ENCODE measurements at places on chromosomes 3 and 15. TPM values are rescaled to one million over a fixed set of nuclear protein-coding genes. Genes with fewer than 3 reads are reported as not detected.

DNA sequence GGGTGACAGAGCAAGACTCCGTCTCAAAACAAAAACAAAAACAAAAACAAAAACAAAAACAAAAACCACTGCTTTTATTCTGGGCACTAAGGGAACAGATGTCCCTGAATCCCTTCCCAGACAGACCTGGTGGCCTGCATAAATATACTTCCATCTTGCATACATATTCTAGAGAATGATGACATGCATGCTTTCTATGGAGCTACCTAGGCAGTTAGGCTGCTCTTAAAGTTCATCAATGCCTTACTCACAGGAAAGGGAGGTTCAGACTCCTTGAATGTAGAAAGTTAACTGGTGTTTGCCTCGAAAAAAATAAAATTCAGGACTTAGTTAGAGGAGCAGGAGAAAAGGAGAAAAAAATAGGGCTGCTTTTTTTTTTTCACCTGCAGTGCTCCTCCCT lies 72.6 kb downstream of the C3orf38 start:
- no peak for DNase-seq

DNA sequence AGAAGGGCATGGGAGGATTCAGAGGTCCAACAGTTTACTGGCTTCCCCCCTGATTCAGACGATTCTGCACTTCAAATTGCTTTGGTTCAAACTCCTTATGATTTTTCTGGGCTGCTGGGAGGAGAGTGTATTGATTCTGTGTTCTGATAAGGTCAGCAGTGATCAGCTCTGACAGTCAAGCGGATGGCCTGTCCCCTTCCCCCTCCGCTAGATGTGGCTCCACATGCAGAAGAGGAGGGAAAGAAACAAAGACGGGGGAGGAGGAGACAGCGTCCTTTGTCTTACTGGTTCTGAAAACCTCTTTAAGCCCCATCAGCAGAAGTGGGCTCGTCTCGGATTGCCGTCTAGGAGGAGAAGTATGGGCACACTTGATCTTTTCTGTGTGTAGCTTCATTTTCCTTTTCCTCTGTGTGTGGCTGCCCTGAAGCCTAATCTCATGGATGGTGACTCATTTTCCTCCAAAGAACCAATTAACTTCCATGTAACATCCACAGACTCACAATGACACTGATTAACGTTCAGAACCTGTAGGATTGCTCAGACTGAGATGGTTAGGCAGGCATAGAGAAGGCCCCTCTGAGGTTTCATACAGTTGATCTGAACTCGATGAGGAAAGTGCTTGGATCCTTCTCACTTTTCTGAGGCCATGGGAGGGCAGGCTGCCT lies 162.4 kb upstream of the PPP2R3A start:
- DNase-seq, result no peak

GRCh38 chr3:89966877-89967665 lies 859.6 kb downstream of the EPHA3 start:
- DNase-seq, result no peak

DNA sequence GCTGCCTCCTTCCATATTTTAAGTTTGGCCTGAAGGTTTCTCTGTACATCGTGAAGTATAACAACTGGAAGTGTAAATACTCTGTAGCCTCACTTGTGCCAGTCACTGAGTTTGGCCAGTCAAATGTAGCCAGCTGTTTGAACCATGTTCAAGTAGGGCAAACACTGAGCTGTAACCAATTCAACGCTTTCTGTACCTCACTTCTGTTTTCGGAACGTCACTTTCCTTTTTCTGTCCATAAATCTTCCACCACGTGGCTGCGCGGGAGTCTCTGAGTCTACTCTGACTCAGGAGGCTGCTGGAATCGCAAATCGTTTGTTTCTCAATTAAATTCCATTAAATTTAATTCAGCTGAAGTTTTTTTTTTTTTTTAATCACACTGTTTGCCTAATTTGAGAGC lies 88.8 kb upstream of the RARB start:
- no peak for DNase-seq

DNA sequence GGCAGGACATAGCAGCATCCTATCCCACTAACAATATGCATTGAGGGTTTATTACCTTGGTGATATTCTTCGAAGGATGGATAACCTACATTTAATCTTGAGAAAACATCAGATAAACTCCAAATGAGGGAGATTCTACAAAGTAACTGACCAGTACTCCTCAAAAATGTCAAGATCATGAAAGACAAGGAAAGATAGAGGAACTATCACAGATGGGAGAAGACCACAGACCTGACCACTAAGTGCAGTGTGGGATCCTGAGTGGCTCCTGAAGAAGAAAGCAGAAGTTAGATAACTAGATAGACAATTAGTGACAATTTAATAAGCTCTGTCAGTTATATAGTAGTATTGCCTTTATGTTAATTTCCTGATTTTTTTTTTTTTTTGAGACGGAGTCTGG lies 17.7 kb upstream of the CGNL1 start:
- DNase-seq, result no peak

GRCh38 chr3:33377931-33378330 lies 62.3 kb downstream of the UBP1 start:
- no peak for DNase-seq

GRCh38 chr15:70605606-70606410 lies 157.6 kb downstream of the UACA start:
- no peak for DNase-seq

DNA sequence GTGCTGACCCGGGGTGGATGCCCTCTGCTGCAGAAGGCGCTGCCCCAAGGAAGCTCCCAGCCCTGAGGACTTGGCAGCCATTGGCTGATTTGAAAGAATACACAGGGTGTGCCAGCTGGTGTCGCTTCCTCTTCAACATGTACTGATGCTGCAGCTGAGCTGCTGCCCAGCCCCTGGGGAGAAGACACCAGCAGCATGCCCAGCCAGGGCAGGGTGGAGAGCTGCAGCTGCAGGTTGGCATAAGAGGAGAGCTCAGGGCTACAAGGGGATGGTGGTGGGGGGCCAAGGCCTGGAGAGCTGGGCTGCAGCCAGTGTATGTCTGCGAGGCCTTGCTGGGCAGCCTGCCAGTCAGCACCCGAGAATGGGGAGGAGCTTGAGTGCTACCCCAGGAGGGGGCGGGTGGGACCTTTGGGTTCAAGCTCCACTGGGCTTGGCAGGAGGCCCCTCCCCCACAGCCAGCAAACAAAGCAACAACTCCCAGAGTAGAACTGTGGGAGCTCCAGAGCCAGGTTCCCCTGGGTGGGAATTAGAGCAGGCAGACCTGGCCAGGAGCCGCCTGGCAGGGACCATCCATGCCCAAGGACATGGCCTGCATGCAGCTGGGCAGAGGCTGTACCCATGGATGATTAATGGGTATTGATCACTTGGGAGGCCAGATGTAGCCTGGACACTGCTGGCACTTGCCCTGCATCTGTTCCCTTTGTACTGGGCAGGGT lies 9.2 kb upstream of the SEMA4B start:
- DNase-seq, result no peak

KIF15 gene
- 7.7 TPM for polyA plus RNA-seq

SNX33 gene
- 11.2 TPM for polyA plus RNA-seq

TSC22D2 gene
- polyA plus RNA-seq, result 10.1 TPM

RETNLB gene
- polyA plus RNA-seq, result not detected

TIMP4 gene
- 13.1 TPM for polyA plus RNA-seq

GRK7 gene
- not detected for polyA plus RNA-seq

PYGO1 gene
- polyA plus RNA-seq, result 6.3 TPM

ADAMTS9 gene
- polyA plus RNA-seq, result 0.68 TPM

SECISBP2L gene
- polyA plus RNA-seq, result 7.5 TPM

ZNF774 gene
- 1.3 TPM for polyA plus RNA-seq

HTR3E gene
- not detected for polyA plus RNA-seq

Measured in A549 (cell line).